Esophagus (tissue), 2 donors: ENCODE measurements at places on chromosomes 6 and 20. TPM values are rescaled to one million over a fixed set of nuclear protein-coding genes. Genes with fewer than 3 reads are reported as not detected.

Gene CCM2L
- 1.8 TPM for polyA plus RNA-seq

Gene HLA-DQA2
- polyA plus RNA-seq = not detected

Gene TTBK1
- 0.02 TPM for polyA plus RNA-seq

Gene C6orf89
- 12.9 TPM for polyA plus RNA-seq

Gene GFRA4
- polyA plus RNA-seq = not detected

Gene LY6G6C
- polyA plus RNA-seq = 17.2 TPM

Gene C20orf204
- polyA plus RNA-seq = 0.67 TPM

Gene ZNF391
- 0.47 TPM for polyA plus RNA-seq

Gene ABHD16B
- polyA plus RNA-seq = 0.42 TPM

Gene TSPO2
- not detected for polyA plus RNA-seq

Gene SLPI
- polyA plus RNA-seq = 1,882 TPM

Gene TMC2
- polyA plus RNA-seq = not detected

Gene CCN6
- polyA plus RNA-seq = 0.02 TPM

Gene OR2H1
- polyA plus RNA-seq = not detected

Gene DAAM2
- 10.7 TPM for polyA plus RNA-seq

Gene HAO1
- not detected for polyA plus RNA-seq

Gene CSNK2B
- polyA plus RNA-seq = 187 TPM

Gene COL11A2
- 0.38 TPM for polyA plus RNA-seq

Gene MEP1A
- 0.01 TPM for polyA plus RNA-seq

Gene ITCH
- 19.7 TPM for polyA plus RNA-seq

Gene PPP1R14C
- 12.4 TPM for polyA plus RNA-seq

Gene FOXF2
- 2.3 TPM for polyA plus RNA-seq

Gene TFAP2B
- polyA plus RNA-seq = 4.5 TPM

Gene SYTL3
- 2.6 TPM for polyA plus RNA-seq

Gene CAGE1
- 0.02 TPM for polyA plus RNA-seq

Gene NMBR
- polyA plus RNA-seq = not detected

Gene TASP1
- polyA plus RNA-seq = 3.5 TPM

Gene PDE10A
- 0.21 TPM for polyA plus RNA-seq

Gene CRISP2
- polyA plus RNA-seq = 1.0 TPM

Gene SEC23B
- 5.8 TPM for polyA plus RNA-seq

Gene MATN4
- 0.08 TPM for polyA plus RNA-seq

Gene SLC12A5
- 0.77 TPM for polyA plus RNA-seq

Gene SLA2
- polyA plus RNA-seq = 0.57 TPM

Gene NFATC2
- polyA plus RNA-seq = 0.90 TPM

Gene TRIM10
- not detected for polyA plus RNA-seq

Gene ATP6V1G2
- 0.49 TPM for polyA plus RNA-seq

Gene PEX6
- polyA plus RNA-seq = 13.1 TPM

Gene CALHM4
- not detected for polyA plus RNA-seq

Gene SOBP
- polyA plus RNA-seq = 0.84 TPM

Gene VTA1
- polyA plus RNA-seq = 36.8 TPM

Gene C20orf202
- polyA plus RNA-seq = 0.27 TPM

Gene TAAR5
- not detected for polyA plus RNA-seq

Gene SALL4
- 0.14 TPM for polyA plus RNA-seq

Gene GMPR
- polyA plus RNA-seq = 2.5 TPM

Gene TMEM74B
- polyA plus RNA-seq = 1.4 TPM

Gene LAMA2
- 2.7 TPM for polyA plus RNA-seq

Gene BTNL2
- polyA plus RNA-seq = not detected

Gene DEF6
- 38.6 TPM for polyA plus RNA-seq

Gene LRRC1
- polyA plus RNA-seq = 15.2 TPM

Gene APOBEC2
- polyA plus RNA-seq = 0.19 TPM

Gene GHRH
- polyA plus RNA-seq = not detected

Gene PLA2G7
- polyA plus RNA-seq = 0.12 TPM

Gene VNN1
- polyA plus RNA-seq = 0.28 TPM

Gene HRH3
- not detected for polyA plus RNA-seq

Gene C2
- 1.3 TPM for polyA plus RNA-seq
